ENCODE measurements at places on chromosomes 4 and X. TPM values are rescaled to one million over a fixed set of nuclear protein-coding genes. Genes with fewer than 3 reads are reported as not detected.

AFF2 gene
- total RNA-seq, result 2.7 TPM

DNA sequence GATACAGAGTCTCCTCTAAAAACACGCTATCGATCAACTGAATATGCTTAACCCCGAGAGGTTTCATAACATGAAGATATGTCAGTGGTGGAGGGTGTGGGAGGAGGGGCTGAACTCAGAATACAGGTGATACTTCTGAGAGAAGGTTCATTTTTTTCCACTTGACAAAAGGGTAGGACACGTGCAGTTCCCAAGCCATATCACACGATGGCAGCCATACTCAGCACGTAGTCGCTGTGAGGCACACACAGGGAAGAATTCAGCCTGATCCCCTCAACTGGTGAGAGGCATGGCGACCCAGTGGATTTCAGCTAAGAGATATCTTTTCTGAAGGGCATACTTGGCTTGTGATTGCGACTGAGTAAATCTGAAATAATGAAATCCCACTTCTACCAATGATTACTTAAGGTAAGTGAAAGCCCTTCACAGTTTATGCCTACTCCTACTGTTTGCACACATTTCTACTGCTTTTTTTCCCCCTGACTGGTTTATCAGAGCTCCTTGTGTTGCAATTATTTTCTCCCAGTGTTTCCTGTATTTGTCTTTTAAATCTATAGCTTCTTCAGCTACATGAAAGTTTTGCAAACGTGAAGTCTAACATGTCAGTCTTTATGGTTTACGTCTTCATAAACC, 133.1 kb downstream of the CORIN start:
- no peaks in the 10 kb centered on the region for H3K4me1 ChIP-seq
- H3K27me3 ChIP-seq, result no peaks in the 10 kb centered on the region
- no peaks in the 10 kb centered on the region for H3K36me3 ChIP-seq
- no peak for DNase-seq
- H3K4me3 ChIP-seq, result no peak overlapping the region

GRCh38 chr4:119526786-119527550, 101.6 kb downstream of the PDE5A start:
- no peaks in the 10 kb centered on the region for H3K36me3 ChIP-seq
- no peak for DNase-seq
- H3K4me3 ChIP-seq, result no peak overlapping the region
- H3K4me1 ChIP-seq, result peaks cover 6% of the 10 kb centered on the region

DNA sequence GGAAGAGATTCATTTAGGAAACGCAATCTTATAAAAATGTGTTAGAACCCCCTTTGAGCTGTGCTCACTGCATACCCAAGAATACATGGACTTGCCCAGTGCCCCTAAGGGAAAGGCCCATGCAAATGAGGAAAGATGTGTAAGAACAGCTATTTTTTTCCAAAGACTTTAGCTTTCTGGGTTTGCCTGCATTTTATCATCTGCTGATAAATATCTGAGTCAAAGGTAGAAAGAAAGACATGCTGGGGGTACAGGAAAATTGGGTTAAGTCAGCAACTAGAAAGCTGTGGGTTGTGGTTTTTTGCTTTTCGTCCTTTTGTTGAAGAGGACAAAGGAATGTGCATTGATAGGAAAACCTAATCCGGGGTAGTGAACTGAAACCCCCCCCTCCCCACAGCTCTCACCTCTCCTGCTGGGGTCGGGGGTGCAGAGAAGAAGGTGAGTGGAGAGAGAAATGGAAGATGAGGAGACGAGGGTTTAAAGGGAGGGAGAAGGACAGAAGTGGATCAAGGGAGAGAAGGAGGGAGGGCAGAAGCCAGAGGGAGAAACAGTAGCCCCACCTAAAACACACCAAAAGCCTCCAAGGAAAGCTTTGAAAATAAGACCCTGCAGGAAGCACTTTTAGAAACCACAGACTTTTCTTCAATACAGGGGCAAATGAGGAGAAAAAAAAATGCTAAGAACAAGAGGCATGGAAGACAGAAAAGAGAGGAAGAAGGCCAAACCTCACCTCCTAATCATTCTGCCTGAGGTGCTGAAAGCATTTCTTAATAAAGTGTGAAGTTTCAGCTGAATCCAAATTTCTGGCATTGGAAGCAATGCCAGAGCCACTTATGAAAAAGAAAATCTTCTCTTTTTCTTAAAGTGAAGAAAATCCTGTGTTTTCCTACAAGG, 49.3 kb downstream of the KDR start:
- H3K36me3 ChIP-seq, result no peaks in the 10 kb centered on the region
- H3K4me3 ChIP-seq, result no peak overlapping the region
- H3K27me3 ChIP-seq, result no peaks in the 10 kb centered on the region
- no peaks in the 10 kb centered on the region for H3K4me1 ChIP-seq
- no peak for DNase-seq

GRCh38 chrX:69088171-69088938, 76.9 kb downstream of the PJA1 start:
- no peaks in the 10 kb centered on the region for H3K27me3 ChIP-seq
- DNase-seq, result no peak
- H3K36me3 ChIP-seq, result no peaks in the 10 kb centered on the region
- no peak overlapping the region for H3K4me3 ChIP-seq

GRCh38 chr4:132958457-132959263, 190.4 kb upstream of the PCDH10 start:
- H3K36me3 ChIP-seq, result no peaks in the 10 kb centered on the region
- no peak for DNase-seq
- H3K27ac ChIP-seq, result no peak overlapping the region
- H3K27me3 ChIP-seq, result no peaks in the 10 kb centered on the region

DNA sequence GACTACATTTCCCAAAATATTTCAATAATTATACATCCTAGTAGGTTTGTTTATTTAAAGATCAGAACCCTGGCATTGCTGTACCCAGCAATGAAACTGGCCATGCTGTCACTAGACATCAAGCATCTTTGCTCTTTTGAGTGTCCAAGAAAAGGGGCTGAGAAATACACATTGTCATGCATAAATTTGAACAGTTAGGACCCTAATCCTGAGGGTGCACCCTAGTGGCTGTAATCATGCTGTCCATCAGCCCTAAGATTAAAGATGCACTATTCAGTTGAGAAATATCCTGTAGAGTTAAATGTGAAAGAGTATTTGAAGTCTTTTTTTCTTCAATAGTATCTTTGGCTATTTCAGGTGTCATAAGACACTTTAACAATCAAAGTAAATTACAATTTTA, 108.8 kb downstream of the NFKB1 start:
- no peak overlapping the region for H3K27ac ChIP-seq
- no peaks in the 10 kb centered on the region for H3K27me3 ChIP-seq
- no peaks in the 10 kb centered on the region for H3K4me1 ChIP-seq
- no peak for DNase-seq
- no peak overlapping the region for H3K4me3 ChIP-seq

DNA sequence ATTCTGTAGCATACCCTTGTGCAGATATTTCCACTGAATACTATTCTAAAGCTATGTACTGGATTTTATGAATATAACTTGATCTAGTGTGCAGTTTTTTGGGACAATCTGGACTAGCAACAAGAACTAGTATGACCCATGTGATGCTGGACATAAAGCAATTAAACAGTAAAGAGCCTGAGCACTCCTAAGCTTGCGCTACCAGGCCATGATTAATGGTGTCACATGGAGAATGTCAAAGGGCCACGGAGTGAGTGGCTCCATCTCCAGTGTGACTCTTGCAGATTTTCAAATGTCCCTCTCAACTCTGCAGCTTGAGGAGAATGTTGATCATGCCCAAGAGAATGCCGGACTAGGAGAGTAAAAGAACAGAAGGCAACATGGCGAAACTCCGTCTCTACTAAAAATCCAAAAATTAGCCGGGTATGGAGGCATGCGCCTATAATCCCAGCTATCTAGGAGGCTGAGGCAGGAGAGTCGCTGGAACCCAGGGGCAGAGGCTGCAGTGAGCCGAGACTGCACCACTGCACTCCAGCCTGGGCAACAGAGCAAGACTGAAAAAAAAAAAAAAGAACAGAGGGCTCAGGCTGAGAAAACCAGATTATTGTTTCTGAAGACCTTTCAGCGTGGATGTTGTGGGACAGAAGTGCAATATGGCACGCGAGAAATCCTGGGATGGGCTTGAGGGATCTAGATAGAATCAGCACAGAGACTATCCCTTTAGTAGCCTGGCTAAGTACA, 45.0 kb downstream of the TIGD2 start:
- H3K36me3 ChIP-seq, result no peaks in the 10 kb centered on the region
- no peak for DNase-seq
- H3K27me3 ChIP-seq, result no peaks in the 10 kb centered on the region
- H3K4me1 ChIP-seq, result no peaks in the 10 kb centered on the region

DNA sequence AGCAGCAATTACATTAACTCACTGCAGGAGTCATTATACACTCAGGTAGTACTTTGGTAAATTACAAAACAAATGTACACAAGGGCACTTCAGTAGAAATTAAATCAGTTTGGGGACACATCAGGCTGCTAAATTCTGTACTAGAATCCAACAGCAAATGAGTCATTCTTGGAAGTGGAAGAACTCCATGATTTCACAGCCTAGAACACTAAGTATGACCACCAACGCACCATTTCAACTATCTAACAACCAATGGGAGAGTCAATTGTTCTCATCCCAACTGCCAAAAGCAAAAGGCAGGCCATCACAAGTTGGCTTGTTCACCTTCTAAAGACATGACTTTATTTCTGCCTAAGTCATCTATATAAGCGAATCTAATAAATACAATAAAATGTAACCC, 26.6 kb downstream of the PPM1K start:
- H3K4me1 ChIP-seq, result no peaks in the 10 kb centered on the region
- H3K36me3 ChIP-seq, result no peaks in the 10 kb centered on the region
- H3K27me3 ChIP-seq, result no peaks in the 10 kb centered on the region
- no peak overlapping the region for H3K4me3 ChIP-seq
- no peak for DNase-seq
